H7 (cell line): ENCODE measurements at places on chromosomes 2 and 18.
A peak's percentile ranks its signal among the peaks of the same experiment; 100 is the strongest.

DNA sequence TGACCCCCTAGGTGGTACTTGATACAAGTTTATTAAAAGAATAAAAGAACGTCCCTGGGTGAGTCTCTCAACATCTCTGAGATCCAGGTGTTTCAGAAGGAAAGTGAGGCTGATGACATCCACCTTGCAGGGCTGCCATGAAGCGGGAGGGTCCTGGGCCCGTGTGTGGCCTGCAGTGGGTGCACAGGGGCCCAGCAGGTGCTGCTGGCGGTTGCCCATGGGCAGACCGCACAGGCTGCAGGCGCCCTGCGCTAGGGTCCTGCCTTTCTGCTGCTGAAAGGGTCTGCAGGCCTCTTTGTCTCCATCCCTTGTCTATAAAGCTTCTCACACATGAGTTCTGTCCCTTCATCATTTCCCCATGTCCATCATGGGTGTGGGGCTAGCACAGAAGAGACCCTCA is 247.0 kb downstream of the TFCP2L1 start:
- DNase-seq: no peak

GRCh38 chr2:75632091-75632701 is 14.4 kb upstream of the MRPL19 start:
- DNase-seq: no peak

GRCh38 chr2:240453461-240454105 is 18.1 kb downstream of the GPC1 start:
- peak; percentile 93 for DNase-seq

DNA sequence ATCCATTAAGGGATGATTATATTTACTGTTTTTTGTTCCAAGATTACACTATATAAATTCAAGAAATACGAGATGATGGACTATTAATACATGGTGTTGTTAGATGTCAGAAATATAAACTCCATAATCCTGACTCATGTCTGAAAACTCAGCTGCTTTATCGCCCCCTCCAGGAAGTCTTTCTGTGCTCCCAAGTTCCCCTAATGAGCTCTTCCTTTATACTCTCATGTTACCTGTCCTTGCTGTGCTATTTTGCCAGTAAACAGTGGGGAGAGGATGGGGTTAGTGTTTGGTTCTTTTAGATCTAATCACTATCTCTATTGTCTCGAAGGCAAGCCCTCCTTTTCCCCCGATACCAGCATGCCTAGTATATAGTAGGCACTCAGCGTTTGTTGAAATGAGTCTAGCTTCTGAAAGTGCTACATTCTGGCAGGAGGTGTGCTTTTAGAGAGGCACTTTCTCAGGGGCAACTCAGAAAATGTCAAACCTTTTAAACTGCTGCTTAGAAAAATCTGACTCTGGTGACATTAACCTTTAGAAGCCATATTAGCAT is 21.4 kb upstream of the BARD1 start:
- DNase-seq: peak; percentile 44

DNA sequence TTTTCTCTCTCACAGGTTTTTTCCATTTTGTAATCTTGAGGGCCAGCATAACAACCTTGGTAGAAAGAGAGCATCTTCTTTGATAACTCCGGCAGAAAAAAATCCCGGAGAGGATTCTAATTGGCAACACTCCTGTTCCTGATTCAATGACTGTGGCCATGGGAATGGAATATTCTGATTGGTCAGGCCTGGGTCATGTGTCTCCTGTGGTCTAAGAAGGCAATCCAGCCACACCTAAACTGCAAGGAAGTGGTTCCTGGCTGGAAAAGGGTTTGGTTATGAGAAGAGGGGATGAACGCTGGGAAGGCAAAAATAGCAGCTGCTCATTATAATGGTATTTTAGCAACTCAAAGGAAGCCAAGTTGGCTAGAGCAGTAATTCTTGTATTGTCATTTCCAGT is 24.8 kb upstream of the ZNF638 start:
- peak; percentile 26 for DNase-seq

GRCh38 chr2:1607236-1607920 is 136.9 kb downstream of the PXDN start:
- peak; percentile 11 for DNase-seq

- peak; percentile 89 for DNase-seq
Observed at GRCh38 chr2:3536682-3537632, 17.6 kb upstream of the ADI1 start.

GRCh38 chr2:157830696-157831570 is 45.2 kb downstream of the ACVR1 start:
- DNase-seq: no peak

GRCh38 chr2:17540093-17540812 is at the start of gene VSNL1:
Gene VSNL1, plus strand, starts transcription at chr2:17540696. Its CDS starts 51,379 bp downstream, at chr2:17592075.
- DNase-seq: peak; percentile 88

GRCh38 chr18:54100920-54101470 is 123.5 kb downstream of the MBD2 start:
- DNase-seq: no peak
